T-helper 22 cell (primary cell): ENCODE measurements at places on chromosomes 16 and 17.

DNA sequence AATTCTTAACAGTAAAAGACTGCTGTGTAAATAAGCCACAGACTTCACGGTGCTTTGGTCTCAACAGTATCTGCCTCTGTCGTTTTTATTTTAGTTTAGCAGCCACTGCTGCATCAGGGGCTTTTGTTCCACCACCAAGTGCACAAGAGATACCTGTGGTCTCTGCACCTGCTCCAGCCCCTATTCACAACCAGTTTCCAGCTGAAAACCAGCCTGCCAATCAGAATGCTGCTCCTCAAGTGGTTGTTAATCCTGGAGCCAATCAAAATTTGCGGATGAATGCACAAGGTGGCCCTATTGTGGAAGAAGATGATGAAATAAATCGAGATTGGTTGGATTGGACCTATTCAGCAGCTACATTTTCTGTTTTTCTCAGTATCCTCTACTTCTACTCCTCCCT is 7.9 kb downstream of the HERPUD1 start:
- DNase-seq: no peak

- DNase-seq: no peak
Observed at GRCh38 chr17:896454-896853, 83.1 kb downstream of the NXN start.

GRCh38 chr17:47239967-47240651 is 13.5 kb upstream of the ITGB3 start:
- no peak for DNase-seq

DNA sequence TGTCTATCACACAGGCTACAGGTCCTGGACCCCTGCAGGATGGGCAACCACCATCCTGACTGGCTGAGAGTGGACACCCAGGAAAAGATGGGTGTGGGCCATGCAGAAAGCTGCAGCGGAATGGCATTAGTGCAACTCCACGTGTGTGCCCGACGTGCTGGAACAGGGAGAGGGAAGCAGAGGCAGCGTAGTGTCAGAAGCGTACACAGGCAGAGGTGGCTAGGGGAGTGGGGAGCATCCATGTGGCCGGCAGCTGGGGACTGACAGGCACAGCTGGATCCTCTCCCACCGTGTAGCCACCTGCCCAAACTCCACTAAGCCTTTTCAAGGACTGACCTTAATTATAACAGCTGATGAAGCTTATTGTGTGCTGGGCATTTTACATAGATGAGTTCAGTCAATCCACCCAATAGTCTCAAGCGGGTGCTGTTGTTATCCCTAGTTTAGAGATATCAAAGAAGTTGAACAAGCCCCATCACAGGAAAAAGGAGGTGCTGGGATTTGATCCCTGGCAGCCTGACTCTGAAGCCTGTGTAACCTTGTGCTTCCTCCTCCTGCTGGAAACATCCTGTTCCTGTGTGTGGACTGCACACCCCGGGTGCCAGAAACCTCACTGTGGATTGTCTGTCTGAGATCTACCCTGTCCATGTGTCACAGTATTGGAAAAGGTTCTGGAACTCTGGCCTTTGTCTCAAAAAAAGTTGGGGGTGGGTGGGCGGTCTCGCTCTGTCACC is 114.0 kb downstream of the PRKCA start:
- DNase-seq: no peak

DNA sequence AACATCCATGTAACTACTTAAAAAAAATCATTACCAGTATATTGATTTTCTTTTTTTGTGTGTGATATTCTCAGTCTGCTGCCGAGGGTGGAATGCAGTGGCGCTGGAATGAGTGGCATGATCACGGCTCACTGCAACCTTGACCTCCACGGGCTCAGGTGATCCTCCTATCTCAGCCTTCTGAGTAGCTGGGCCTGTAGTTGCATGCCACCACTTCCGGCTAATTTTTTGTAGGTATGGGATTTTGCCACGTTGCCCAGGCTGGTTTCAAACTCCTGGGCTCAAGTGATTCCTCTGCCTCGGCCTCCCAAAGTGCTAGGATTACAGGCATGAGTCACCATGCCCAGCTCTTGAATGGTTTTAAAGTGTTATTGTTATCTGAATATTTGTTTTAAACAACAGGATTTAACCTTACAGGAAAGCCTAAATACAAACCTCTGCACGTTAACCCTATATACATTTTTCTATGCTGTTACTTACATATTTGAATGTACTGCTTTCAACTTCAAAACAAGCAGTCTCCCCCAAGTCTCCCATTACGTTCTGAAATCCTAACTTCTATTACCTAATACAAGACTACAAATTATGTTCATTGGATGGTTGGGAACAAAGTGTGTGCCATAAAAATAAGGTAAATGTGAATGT is 61.7 kb downstream of the KPNA2 start:
- DNase-seq: no peak

- DNase-seq: no peak
Observed at GRCh38 chr17:80393961-80394360, 21.0 kb upstream of the ENDOV start.

DNA sequence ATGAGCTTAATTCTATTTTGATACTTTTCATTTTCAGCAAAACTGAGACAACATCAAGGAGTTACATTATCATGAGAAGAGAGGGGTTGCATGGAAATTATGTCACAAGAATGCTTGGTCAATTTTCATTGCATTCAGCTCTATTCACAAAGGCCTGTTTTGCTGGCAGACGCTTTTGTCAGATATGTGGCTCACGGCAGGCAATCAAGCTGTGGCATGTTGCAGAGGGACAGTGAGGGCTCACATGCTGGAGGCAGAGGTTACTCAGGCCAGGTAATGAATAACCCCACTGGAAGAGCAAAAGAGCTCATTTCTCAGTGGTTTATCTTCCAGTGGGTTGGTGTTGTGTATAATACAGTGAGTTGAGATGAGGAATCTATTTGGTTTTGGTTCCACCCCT is 98.7 kb upstream of the RBFOX1 start:
- DNase-seq: no peak

- no peak for DNase-seq
Observed at GRCh38 chr16:19316846-19317245, 31.3 kb downstream of the CLEC19A start.

DNA sequence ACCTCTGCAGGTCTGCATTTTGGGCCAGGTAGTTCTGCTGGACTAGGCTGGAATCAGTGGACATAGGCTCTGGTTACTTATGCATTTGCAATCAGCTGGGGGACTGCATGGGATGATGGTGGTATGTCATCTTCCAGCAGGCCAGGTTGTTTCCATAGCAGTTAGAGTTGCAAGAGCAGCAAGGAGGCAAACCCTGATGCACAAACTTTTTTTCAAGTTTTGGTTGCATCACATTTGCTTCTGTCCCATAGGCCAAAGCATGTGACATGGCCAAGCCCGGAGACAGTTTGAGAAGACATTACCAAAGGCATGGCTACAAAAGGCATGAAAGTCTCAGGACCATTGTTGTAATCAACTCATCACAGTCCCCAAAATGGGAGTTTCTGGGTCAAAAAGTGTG is 58.2 kb downstream of the PRKCB start:
- no peak for DNase-seq

- DNase-seq: no peak
Observed at GRCh38 chr16:68385371-68385770, 62.9 kb downstream of the SMPD3 start.

DNA sequence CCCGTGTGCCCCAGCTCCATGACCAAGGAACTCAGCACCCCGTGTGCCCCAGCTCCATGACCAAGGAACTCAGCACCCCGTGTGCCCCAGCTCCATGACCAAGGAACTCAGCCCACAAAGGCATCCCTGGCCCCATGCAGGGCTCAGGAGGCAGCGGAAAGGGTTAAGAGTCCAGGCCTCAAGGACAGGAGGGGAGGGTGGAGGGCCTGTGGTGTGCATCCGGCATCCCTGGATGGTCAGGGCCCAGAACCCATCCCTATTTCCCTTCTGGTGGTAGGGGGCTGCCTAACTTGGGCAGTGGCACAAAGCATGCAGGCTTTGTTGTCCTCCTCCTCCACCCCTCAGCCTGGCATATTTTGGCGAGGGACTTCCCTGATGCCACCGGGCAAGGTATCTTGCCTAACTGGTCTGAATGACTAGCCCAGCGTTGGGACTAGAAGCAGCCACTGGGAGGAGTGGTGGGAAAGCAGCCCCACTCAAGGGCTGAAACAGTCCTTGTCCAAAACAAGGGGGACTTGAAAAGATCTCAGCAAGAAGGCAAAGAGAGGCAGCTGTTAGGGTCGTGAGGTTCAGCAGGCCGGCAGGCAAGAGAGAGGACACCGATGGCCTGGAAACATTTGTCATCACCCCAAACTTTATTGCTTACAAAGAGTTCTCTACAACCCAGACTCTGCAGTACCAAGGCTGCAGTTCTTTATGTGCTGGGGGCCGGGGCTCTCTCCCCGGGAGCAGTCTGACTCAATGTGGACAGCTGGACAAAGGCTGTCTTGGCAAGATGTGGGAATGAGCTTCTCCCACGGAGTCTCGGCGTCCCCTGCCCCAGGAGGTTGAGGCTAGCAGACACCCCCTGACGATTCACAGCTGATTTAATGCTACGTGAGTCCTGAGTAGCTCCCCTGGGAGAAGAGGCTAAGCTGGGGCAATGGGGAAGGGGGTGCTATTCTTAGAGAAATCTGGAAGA is 902 bp upstream of the SPATA32 start:
- no peak for DNase-seq

DNA sequence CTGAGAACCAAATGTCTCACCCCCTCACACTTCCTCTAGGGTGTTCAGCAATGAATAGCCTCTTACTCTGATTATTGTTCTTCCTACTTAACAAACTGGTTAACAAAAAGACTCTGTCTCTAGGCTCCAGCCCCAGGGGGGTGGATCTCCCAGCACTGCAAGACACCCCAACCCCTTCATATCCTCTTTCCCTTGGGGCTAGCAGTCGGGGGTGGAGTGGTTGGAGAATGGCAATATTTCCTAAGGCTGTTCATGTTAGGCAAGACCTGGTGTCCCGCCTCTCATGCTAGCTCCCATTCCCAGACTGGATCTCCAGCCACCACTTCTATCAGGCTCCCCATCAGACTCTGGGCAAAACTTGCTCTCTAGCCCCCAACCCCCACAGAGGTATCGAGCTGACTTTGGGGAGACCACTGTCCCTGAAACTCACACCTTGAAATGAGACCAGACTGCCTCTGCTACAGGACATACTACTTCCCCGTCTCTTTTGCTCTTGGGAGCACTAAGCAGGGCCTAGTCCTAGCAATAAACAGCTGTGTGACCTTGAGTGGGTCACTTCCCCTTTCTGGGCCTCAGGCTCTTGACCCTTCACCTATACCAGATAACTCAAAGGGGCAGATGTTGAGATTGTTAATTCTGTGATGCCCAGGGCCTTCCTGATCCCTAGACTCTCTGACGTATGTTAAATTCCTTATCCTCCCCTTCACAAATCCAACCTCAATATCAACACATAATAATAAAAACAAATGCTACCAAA is 2.4 kb downstream of the SLC25A35 start:
- no peak for DNase-seq

GRCh38 chr17:13544765-13545164 is 57.0 kb downstream of the HS3ST3A1 start:
- DNase-seq: no peak

GRCh38 chr17:19731626-19732025 is 15.2 kb upstream of the SLC47A2 start:
- no peak for DNase-seq

- no peak for DNase-seq
Observed at GRCh38 chr17:40604327-40605080, 39.2 kb upstream of the CCR7 start.

GRCh38 chr17:82334204-82334621 is 647 bp upstream of the SECTM1 start:
- no peak for DNase-seq

DNA sequence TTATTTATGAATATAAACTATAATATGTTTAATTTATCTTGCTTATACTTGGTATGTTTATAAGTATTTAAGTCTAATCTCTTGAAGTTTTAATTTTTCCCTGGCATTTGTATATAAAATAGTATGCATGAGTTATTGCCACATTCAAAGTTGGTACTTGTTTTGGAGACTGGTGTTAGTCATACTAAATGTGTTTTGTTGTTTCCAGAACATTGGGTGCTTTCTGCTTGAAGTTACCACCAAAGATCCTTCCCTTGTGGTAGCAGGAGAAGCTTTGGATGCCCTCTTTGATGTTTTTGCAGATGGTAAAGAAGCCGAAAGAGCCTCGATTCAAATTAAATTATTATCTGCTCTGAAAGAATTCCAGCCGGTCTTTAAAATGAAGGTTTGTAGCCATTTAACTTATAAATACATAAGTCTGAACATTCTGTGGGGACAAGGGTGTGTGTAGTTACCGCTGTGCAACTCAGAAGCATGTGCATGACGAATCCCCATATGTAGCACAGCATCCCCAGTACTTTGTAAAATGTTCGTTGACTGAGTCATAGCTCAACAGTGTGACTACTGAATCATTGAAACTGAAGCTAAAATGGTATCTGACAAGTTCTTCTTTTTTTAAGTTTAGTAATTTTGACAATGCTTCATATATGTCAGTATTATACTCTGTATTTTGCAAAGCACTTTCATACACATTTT is 36.4 kb downstream of the HEATR3 start:
- DNase-seq: no peak

DNA sequence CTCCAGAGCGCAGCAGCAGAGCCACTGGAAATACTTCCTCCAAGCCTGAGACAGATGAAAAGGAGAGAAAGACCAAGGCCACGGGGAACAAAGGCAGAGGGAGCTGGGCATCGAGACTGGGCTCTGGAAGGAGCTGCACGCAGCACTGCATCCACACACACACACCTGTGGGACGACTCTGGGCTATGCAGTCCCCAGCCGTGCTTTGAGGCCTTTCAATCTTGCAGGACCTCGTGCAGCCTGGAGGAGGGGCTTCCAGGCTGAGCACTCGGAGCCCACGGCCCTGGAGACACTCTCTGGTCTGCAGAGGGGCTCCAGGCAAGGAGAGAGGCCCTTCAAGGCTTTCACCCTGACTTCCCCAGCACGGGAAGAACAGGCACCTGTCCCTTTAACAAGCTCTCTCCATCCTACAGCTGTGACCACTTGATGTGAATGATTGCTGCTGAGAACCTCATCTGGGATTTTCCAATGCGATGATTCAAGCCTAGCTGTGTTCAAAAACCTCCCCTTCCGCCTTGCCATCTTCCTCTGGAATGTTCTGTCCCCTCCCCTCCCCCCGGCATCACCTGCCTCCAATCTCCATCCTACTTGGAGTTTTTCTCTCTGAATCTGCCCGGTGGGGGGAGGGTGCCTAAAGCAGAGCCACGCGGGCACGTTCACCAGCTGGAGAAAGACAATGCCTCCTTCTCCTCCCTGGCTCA is 37.5 kb downstream of the RBFOX3 start:
- no peak for DNase-seq

- no peak for DNase-seq
Observed at GRCh38 chr17:28698253-28698941, 13.3 kb downstream of the PROCA1 start.
